Suppressor macrophage (primary cell): ENCODE measurements at places on chromosomes 1 and 21.
A peak's percentile ranks its signal among the peaks of the same experiment; 100 is the strongest.

DNA sequence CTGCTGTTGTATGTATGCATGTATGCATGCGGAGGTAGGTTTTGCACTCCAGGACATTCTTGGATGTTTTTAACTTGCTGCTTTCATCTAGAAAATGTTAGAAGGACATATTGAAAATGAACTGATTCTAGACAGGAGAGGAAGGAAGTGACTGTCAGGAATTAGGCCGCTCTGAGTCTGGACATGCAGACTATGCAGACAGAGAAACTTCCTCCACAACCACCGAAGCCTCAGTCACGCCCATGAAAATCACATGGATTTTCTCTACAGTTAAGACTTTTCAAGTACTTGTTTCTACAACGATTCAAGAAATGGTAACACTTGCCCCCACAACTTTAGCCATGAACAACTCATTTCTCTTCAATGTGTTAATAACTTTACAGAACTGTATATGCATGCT is 211.1 kb downstream of the SMYD3 start:
- DNase-seq, result peak; percentile 71

- DNase-seq, result no peak
Measured at GRCh38 chr1:203612932-203613682, 13.5 kb upstream of the ATP2B4 start.

DNA sequence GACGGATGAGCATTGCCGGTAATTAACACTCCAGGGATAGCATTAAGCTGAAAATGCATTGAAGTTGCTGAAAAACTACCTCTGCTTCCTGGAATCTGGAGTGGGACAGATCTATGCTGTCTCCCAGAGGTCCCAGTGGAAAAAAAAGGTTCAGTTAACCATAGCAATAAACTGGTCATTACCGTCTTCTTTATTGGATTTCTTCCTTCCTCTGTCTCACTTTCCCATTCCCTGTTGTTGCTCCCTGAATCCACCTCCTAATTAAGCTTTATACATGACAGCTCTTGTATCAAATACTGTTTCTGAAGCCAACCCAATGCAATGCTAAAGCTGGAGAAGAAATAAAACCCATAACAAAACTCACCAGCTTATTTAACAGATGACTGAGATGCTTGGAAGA is 1805.9 kb downstream of the NCAM2 start:
- no peak for DNase-seq

- DNase-seq, result no peak
Measured at GRCh38 chr1:217921126-217921904, 290.2 kb downstream of the SPATA17 start.

GRCh38 chr1:168913711-168914463 is 184.9 kb upstream of the DPT start:
- DNase-seq, result no peak

DNA sequence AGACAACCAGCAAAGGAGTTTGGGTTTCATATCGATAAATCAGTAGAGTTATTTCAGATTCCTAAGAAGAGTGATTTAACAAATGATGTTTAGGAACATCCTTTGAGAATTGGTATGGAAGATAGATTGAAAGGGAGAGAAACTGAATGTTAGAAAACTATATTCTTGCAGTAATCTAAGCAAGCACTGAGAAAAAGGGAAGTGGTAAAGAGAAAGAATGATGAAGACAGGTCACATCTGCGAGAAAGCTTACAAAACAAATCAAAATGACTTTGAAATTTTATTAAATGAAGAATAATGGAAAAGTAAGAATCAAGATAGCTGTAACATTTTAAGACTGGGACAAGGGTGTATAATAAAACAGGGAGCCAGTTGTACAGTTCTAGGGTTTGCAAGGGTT is 177.0 kb downstream of the HS2ST1 start:
- peak; percentile 17 for DNase-seq

- DNase-seq, result no peak
Measured at GRCh38 chr1:7707527-7707926, 63.6 kb upstream of the VAMP3 start.

- DNase-seq, result peak; percentile 77
Measured at GRCh38 chr1:109895720-109896504, 14.7 kb upstream of the CSF1 start.

DNA sequence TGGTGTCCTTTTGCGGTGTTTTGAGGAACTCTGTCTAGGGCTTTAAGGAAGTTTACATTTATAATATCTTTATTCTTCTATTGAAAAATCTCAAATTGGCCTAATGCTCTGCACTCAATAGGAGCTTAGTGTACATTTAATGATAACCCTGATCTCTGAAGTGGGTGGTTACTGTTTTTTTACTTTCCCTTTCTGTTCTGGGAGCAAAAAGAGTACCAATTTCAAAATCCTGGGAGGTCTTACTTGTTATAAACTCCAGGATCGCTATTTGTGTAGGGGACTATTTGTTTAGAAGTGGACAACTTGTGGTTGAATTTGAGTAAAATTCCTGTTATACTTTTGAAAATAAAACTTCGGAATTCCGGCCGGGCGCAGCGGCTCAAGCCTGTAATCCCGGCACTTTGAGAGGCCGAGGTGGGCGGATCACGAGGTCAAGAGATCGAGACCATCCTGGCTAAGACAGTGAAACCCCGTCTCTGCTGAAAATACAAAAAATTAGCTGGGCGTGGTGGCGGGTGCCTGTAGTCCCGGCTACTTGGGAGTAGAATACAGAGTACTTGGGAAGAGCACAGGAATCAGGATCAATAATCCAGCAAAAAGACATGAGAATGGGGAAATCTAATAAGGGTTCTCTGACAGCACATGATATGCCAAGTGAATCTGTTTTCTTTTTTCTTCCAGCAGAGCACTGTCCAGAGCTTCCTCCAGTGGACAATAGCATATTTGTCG is 1.1 kb downstream of the C4BPB start:
- DNase-seq, result peak; percentile 17

GRCh38 chr1:53315046-53315445 is 12.8 kb downstream of the LRP8 start:
- no peak for DNase-seq

GRCh38 chr1:243850202-243850451 is at the start of gene AKT3:
Gene AKT3, minus strand, starts transcription at chr1:243850243. Its CDS starts 7,073 bp downstream, at chr1:243843170.
- peak; percentile 69 for DNase-seq

GRCh38 chr1:208928349-208929010 is 655.0 kb upstream of the CAMK1G start:
- no peak for DNase-seq

- DNase-seq, result no peak
Measured at GRCh38 chr21:45156459-45156858, 82.1 kb downstream of the ADARB1 start.

DNA sequence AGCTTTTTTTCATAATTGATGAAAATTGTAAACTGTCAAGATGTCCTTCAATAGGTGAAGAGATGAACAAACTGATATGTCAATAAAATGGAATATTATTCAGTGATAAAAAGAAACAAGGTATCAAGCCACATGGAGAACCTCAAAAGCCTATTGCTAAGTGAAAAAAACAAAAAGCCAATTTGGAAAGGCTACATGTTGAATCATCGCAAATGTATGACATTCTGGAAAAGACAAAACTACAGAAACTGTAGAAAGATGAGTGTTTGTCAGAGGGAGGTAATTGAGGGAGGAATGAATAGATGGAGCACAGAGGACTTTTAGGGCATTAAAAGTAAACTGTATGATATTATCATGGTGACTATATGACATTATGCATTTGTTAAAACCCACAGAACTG is 34.5 kb upstream of the USP25 start:
- no peak for DNase-seq

- DNase-seq, result no peak
Measured at GRCh38 chr1:32870615-32871363, at the start of gene FNDC5. Gene FNDC5, minus strand, starts transcription at chr1:32870912.

DNA sequence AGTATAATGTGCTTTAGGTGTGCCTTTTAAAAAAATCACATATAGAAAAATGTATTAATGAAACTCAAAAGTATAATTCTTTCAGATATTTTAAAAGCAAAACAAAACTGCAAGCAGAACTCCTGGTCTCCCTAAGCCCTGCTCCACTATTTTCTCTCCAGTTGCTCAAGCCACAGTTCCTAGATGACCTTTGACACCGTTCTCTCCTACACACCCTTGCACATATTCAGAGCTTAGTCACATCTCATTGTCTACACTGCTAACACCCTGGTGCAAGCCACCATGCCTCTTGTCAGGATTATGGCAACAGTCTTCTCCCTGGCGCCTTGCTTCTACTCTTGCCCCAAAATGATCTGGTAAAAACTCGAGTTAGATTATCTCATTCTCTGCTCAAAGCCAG is 50.2 kb upstream of the ROR1 start:
- DNase-seq, result peak; percentile 17

DNA sequence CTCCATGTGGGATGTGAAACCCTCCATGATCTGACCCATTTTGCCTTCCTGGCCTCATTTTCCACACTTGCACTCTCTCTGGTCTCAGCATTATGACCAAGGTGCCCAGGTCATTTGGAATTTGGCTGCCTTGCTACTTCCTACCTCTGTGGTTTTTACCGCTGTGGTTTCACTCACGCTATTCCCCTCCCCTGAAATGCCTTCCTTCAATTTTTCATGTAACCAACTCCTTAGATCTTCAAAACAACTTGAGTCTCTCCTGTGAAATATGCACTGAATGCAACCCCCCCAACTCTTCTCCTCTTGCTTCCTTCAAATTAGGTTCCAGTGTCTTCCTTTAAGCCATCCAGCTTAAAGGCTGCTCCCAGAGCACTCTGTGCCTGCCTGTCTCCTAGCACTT is 50.1 kb downstream of the PHC2 start:
- DNase-seq, result no peak

DNA sequence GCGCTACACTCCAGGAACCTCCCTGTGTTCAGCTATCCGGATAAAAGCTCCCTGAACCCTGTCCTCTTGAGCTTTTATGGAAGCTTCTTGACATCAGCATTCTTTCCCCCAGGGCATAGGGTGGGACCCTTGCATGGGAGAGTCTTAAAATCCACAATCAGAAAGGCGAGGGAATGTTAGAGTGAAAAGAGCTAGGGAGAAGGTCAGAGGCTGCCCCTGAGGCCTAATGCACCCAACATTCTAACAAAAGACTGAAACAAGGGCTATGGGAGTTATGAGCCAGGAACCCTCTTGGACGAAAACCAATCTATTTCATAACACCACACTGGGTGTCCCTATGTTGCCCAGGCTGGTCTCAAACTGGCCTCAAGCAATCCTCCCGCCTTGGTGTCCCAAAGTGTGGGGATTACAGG is 36.7 kb downstream of the NEK2 start:
- no peak for DNase-seq

GRCh38 chr1:22919341-22920025 is 53.2 kb downstream of the LACTBL1 start:
- DNase-seq, result no peak

- DNase-seq, result peak; percentile 68
Measured at GRCh38 chr1:192485692-192486436, 89.7 kb upstream of the RGS1 start.

DNA sequence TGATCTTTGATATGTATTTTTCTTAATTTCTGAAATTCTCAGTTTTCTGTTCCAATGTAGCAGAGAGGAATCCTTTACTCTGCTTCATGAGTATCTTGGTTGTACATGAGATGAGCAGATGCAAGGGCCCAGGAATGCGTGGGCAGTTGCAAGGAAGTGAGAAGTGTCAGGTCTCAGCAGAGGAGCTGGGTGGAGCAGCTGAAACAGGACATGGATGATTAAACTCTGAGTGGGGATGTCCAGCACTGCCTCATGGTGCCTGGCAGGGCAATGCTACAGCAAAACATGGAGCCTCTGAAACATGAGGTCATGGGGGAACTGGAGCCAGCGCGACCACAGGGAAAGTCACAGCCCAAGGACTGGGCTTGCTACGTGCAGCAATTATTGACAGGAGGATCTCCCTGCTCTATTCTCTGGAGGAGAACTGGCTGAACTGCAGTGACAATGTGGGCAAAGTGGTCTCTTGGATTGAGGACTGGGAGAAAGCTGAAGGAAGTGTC is 48.4 kb downstream of the COLGALT2 start:
- peak; percentile 80 for DNase-seq

DNA sequence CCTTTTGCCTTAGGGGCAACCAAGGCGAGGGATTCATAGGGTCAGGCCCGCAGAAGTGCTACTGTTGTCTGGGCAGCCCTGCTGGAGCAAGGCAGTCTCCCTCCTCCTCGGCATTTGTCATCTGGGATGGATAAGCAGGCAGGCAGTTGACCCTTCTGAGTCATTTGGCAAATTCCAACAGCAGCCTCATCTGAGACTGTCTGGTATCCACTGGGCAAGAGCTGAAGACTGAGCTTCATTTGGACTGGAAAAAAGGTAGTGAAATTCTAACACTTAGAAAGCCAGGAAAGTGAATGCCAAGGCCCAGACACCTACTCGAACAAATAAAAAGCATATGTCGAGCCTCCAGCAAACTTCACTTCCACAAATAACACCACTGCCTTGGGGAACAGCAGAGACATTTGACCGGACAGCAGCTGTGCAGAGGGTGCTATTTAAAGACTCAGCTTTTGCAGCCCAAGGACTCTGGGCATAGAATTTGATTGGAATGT is 4.0 kb upstream of the ZBTB40 start:
- no peak for DNase-seq

DNA sequence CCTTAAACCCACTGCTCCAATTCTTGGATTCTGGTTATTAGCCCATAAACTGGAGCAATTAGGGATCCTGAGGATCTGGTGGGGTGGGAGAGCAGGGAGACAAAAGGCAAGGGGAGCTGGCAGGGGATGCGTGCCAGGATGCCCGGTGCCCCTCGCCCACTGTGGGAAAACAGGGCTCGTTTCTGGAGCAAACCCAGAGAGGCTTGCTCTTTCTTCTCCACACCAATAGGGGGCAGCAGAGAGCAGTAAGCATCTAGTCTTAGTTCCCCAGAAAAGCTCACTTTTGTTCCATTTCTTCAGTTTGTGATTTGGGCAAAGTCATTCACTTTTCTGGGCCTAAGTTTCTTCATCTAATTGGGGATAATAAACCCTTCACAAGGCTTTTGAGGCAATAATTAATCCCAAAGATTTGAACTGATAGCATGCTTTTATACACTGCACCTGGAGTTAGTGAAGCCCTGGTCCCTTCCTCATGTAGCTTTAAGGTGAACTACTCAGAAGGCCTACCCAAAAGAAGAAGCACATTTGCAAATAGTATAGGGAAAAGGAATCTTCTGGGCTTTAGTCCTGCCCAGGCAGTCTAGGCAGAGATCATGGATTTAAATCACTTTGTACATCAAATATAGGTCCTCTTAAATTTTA is 160.6 kb upstream of the USP24 start:
- DNase-seq, result peak; percentile 63

GRCh38 chr1:199780948-199781670 is 246.4 kb upstream of the NR5A2 start:
- DNase-seq, result no peak
